ENCODE measurements at places on chromosomes 6 and 20. TPM values are rescaled to one million over a fixed set of nuclear protein-coding genes. Genes with fewer than 3 reads are reported as not detected.

- H3K4me3 ChIP-seq = no peak overlapping the region
- H3K27ac ChIP-seq = no peak overlapping the region
- peak; percentile 2 for DNase-seq
- no peaks in the 10 kb centered on the region for H3K4me1 ChIP-seq
These were observed 9.8 kb downstream of the SNPH start for GRCh38 chr20:1275919-1276318.

DNA sequence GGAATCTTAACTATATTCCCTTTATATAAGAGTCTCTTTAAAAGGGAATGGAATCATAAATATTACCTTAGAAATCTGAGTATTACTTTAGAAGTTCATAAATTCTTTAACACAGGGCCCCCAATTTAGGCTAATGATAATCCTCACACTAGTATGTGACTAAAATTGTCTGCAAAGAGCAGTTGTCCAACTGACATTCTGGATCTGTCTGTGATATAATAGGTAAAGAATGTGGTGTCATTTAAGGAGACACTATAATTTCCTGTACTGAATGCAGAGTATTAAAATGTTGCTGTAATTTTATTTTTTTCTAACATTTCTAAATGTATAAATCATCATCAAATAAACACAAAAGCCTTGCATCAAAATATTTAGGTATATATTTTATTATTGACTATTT is 128.5 kb upstream of the DST start:
- no peaks in the 10 kb centered on the region for H3K4me1 ChIP-seq
- DNase-seq = no peak
- no peaks in the 10 kb centered on the region for H3K27me3 ChIP-seq
- no peak overlapping the region for H3K27ac ChIP-seq
- H3K4me3 ChIP-seq = no peak overlapping the region
- no peaks in the 10 kb centered on the region for H3K36me3 ChIP-seq

- no peak overlapping the region for H3K4me3 ChIP-seq
- H3K4me1 ChIP-seq = no peaks in the 10 kb centered on the region
- no peak overlapping the region for H3K27ac ChIP-seq
- no peaks in the 10 kb centered on the region for H3K27me3 ChIP-seq
These were observed 85.1 kb upstream of the ESR1 start for GRCh38 chr6:151722342-151722741.

Gene MANEA
- 13.0 TPM for total RNA-seq

GRCh38 chr20:42336576-42336975 is 718.4 kb upstream of the CHD6 start:
- no peaks in the 10 kb centered on the region for H3K27me3 ChIP-seq
- H3K4me3 ChIP-seq = no peak overlapping the region
- no peak for DNase-seq
- H3K4me1 ChIP-seq = peaks cover 22% of the 10 kb centered on the region
